ENCODE measurements at places on chromosomes 7 and 10. TPM values are rescaled to one million over a fixed set of nuclear protein-coding genes. Genes with fewer than 3 reads are reported as not detected.

Gene FAM13C
- 11.8 TPM for total RNA-seq

- H3K4me3 ChIP-seq, result no peak overlapping the region
- no peak overlapping the region for H3K27ac ChIP-seq
- peaks cover 39% of the 10 kb centered on the region for H3K4me1 ChIP-seq
- DNase-seq, result no peak
- no peaks in the 10 kb centered on the region for H3K27me3 ChIP-seq
Observed at GRCh38 chr7:5408777-5409176, 14.9 kb downstream of the TNRC18 start.

DNA sequence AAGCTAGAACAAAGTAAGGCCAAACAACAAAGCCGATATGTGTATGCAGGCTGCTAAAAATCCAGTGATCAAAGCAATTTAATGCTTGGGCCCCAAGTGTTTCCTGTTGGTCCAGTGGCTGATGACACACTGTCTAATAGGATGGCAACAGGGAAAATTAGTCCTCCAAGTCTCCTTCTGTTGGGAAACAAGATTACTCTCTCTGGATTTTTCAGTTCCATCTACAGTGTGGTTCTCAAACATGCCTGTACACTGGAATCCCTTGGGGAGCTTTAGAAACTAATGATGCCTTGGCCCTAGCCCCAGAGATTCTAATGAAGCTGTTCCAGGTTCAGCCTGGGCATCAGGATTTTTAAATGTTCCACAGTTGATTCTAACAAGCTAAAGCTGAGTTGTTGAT, 198.7 kb downstream of the AHR start:
- H3K36me3 ChIP-seq, result no peaks in the 10 kb centered on the region
- peaks cover 3% of the 10 kb centered on the region for H3K4me1 ChIP-seq
- DNase-seq, result no peak
- H3K27me3 ChIP-seq, result no peaks in the 10 kb centered on the region
- H3K4me3 ChIP-seq, result no peak overlapping the region

DNA sequence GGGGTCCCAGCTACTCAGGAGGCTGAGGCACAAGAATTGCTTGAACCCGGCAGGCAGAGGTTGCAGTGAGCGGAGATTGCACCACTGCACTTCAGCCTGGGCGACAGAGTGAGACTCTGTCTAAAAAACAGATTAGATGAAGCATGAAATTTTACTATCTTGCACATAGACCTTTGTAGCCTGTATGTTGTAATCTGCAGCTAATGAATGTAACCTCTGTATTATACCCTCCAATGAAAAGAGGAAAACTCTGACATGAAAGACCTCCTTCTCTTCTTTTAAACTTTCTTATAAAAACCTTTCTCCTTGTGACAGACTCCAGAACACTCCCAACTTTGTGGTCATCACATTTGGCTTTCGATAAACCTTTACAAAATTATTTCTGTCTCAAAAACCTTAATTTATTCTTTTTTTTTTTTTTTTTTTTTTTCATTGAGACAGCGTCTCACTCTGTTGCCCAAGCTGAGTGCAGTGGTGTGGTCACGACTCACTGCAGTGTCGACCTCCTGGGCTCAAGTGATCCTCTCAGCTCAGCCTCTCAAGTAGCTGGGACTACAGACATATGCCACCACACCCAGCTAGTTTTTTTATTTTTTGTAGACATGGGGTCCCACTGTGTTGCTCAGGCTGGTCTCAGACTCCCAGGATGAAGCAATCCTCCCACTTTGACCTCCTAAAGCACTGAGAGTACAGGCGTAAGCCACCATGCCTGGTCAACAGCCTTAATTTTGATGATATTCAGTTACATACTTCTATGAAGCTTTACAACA, 97.4 kb downstream of the SVOPL start:
- no peak overlapping the region for H3K27ac ChIP-seq
- no peaks in the 10 kb centered on the region for H3K36me3 ChIP-seq
- no peak overlapping the region for H3K4me3 ChIP-seq
- no peaks in the 10 kb centered on the region for H3K27me3 ChIP-seq
- H3K4me1 ChIP-seq, result no peaks in the 10 kb centered on the region
- no peak for DNase-seq

GRCh38 chr10:63901881-63902280, 380.7 kb downstream of the REEP3 start:
- no peaks in the 10 kb centered on the region for H3K36me3 ChIP-seq
- no peak overlapping the region for H3K27ac ChIP-seq
- no peak overlapping the region for H3K4me3 ChIP-seq
- no peaks in the 10 kb centered on the region for H3K27me3 ChIP-seq
- no peak for DNase-seq
- H3K4me1 ChIP-seq, result no peaks in the 10 kb centered on the region

DNA sequence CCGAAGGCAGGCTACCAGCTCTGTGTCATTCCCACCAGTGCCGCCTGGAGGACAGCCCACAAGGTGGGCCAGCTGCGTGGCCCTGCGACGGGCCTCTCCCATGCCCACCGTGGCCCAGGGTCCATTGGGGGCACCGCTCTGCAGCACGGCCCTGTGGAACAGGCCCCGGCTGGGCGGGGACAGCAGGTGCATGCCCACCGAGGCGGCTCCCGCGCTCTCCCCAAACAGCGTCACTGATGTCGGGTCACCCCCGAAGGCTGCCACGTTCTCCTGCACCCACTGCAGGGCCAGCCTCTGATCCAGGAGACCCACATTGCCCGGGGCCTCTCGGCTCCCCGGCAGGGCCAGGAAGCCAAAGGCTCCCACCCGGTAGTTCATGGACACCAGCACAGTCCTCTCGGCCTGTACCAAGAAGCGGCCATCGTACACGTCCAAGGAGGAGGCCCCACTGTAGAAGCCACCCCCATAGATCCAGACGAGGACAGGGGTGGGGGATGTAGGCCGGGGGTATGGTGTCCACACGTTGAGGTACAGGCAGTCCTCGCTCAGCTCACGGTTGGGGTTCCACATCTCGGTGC, 2.3 kb downstream of the ACHE start:
- peaks cover 2% of the 10 kb centered on the region for H3K36me3 ChIP-seq
- no peak for DNase-seq
- no peak overlapping the region for H3K27ac ChIP-seq
- peaks cover 28% of the 10 kb centered on the region for H3K27me3 ChIP-seq
- no peak overlapping the region for H3K4me3 ChIP-seq

Gene AKR1C1
- 42.0 TPM for total RNA-seq

Gene MCM10
- total RNA-seq, result 0.78 TPM

Gene ATAD1
- 45.9 TPM for total RNA-seq

DNA sequence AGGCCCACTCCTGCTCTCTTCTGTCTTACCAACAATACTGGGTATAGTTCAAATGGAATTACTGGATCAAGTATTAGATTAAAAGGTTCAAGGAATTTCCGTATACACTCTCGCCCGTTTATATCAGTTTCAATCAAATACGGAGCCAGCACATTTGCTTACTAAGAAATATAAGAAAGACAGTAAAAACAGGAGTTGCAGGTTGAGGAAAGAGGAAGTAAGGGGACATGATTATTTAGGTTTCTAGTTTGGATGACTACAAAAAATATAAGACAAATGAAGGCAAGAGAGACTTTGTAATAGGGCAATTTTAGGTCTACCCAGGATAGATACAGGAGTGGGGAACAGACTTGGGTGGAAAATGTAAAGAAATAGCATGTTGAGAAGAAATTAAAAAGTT, 109.9 kb upstream of the ABI1 start:
- H3K27me3 ChIP-seq, result no peaks in the 10 kb centered on the region
- H3K36me3 ChIP-seq, result no peaks in the 10 kb centered on the region
- H3K4me3 ChIP-seq, result no peak overlapping the region
- no peaks in the 10 kb centered on the region for H3K4me1 ChIP-seq
- no peak for DNase-seq
- H3K27ac ChIP-seq, result no peak overlapping the region

DNA sequence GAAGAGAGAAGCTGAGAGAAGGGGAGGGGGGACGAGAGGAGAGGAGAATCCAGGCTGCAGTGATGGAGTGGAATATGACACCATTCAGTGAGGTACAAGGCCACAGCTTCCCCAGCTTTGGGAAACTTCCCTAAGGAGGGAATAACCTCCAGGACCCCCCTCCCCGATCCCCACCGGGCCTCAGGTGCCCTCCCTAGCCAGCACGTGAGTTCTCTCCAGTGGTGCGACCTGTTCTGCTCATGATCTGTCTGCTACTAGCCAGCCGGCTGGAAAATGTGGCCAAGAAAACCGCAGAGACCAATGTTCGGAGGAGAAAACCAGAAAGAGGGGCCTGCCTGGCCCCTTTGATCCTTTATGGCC, 39.9 kb upstream of the AGK start:
- H3K27me3 ChIP-seq, result peaks cover 28% of the 10 kb centered on the region
- no peak overlapping the region for H3K27ac ChIP-seq

DNA sequence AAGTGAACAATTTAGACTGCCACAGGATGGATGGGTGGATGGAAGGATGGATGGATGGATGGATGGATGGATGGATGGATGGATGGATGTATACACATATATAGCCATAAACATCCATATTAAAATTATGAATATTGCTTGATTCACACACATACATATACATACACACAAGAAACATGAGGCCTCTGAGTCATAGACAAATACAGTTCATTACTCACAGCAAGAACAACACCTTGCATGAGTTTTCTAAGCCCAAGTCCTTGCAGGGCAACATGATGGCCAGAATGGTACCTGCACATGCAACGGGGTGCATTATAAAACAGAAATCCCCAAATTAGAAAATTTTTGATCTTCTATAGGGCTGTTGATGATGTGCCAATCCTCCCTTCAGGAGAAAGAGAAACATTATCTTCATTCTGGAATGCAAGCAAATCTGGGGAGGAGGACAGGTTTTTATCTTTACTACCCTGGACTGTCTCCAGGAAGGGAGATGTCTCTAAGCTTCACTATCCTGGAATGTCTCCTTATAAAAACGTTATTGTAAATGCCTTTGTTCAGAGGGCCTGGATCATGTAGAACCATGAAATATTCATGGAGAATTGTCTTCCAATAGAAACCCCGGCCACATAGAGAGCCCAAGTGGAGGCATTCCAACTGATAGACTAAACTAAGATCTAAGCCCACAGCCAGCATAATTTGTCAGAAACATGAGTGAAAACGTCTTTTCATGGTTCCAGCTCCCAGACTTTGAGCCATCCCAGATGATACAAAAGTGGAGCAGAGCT, 238.6 kb upstream of the LRRN3 start:
- DNase-seq, result no peak
- H3K27me3 ChIP-seq, result no peaks in the 10 kb centered on the region
- H3K36me3 ChIP-seq, result no peaks in the 10 kb centered on the region

Gene NODAL
- total RNA-seq, result not detected

Gene ZMIZ1
- total RNA-seq, result 84.7 TPM

DNA sequence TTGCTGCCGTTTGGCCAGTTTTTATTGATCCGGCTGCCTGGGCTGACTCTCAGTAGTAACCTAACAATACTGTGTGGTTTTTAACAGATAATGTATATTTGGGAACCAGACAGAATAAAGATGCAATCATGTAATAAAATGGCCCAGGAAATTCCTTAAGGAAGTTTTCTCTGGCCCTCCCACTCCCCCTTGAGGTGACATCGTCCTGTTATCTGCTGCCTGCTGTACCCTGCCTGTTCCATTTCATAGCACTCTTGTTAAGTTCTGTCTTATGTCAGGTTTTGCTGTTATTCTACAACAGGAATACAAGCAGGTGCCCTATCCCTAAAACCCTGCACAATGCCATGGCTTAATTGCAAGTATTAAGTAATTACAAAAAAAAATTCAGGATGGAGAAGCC, 12.5 kb downstream of the ITGB8 start:
- H3K4me3 ChIP-seq, result no peak overlapping the region
- no peaks in the 10 kb centered on the region for H3K36me3 ChIP-seq
- DNase-seq, result no peak
- H3K4me1 ChIP-seq, result no peaks in the 10 kb centered on the region

- no peak overlapping the region for H3K4me3 ChIP-seq
- DNase-seq, result no peak
- H3K27me3 ChIP-seq, result no peaks in the 10 kb centered on the region
- no peak overlapping the region for H3K27ac ChIP-seq
- H3K4me1 ChIP-seq, result no peaks in the 10 kb centered on the region
Observed at GRCh38 chr10:33542752-33543505, 208.5 kb upstream of the NRP1 start.

Gene NCF1
- 32.8 TPM for total RNA-seq

Gene CD36
- 115 TPM for total RNA-seq

GRCh38 chr7:147400221-147400689, 1190.3 kb upstream of the C7orf33 start:
- DNase-seq, result no peak
- no peak overlapping the region for H3K27ac ChIP-seq
- H3K4me1 ChIP-seq, result no peaks in the 10 kb centered on the region
- no peak overlapping the region for H3K4me3 ChIP-seq

Gene SPDYE16
- total RNA-seq, result 0.90 TPM

- H3K36me3 ChIP-seq, result no peaks in the 10 kb centered on the region
- no peak for DNase-seq
- peaks cover 4% of the 10 kb centered on the region for H3K4me1 ChIP-seq
- H3K27me3 ChIP-seq, result no peaks in the 10 kb centered on the region
- no peak overlapping the region for H3K27ac ChIP-seq
Observed at GRCh38 chr10:80126876-80127275, 5.7 kb upstream of the PLAC9 start.

DNA sequence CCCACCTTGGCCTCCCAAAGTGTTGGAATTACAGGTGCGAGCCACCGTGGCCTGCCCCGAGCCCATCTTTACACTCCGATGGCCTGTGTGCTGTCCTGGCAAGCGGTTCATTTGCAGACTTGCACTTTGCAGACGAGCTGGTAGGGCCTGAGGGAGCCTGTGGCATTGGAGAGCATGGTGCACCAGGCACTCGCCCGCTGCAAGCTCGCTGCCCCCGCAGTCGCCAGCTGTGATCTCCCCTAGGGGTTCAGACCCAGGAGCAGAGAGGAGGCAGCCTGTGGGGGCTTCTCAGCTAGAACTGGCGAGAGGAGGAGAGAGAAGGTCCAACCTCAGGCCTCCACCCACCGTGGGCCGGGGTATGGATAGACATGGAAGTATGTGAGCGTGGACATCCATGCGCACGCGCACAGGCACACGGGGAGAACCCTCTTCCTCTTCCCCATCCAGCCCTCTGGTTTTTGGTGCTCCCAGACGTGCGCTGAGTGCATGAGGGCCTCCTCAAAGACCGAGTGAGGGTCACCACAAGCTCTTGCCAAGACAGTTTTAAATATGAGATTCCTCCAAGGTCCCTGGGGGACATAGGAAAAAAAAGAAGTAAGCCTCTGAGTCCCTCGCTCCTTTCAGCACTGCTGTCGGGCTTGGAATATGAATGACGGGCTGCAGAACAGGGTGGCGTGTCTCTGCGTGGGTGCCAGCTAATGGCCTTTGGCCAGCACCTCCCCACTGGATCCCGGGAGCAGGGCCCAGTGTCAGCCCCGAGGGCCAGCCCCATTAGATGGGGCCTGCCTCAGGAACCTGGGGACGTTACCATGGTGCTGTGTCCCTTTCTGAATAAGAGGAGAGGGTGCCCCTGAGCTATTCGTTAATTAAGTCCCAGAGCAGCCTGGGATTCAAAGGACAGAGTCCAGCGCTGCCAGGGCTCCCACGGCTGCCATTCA, 15.1 kb upstream of the TTYH3 start:
- H3K27me3 ChIP-seq, result no peaks in the 10 kb centered on the region
- no peaks in the 10 kb centered on the region for H3K36me3 ChIP-seq
- H3K27ac ChIP-seq, result no peak overlapping the region
- peaks cover 23% of the 10 kb centered on the region for H3K4me1 ChIP-seq

GRCh38 chr7:102410918-102411317, 14.8 kb downstream of the PRKRIP1 start:
- H3K27ac ChIP-seq, result no peak overlapping the region
- H3K27me3 ChIP-seq, result no peaks in the 10 kb centered on the region
- no peak for DNase-seq
- no peaks in the 10 kb centered on the region for H3K4me1 ChIP-seq
- peaks cover 91% of the 10 kb centered on the region for H3K36me3 ChIP-seq
